Stimulated activated CD8-positive, alpha-beta memory T cell treated with anti-CD3 and anti-CD28 coated beads, Interleukin-2, amount 100 ng/mL, for 1 hour (primary cell): ENCODE measurements at places on chromosomes 3 and 15.

GRCh38 chr3:113428581-113428980, 12.7 kb downstream of the CFAP44 start:
- no peak for DNase-seq

GRCh38 chr3:102195198-102195948, 239.4 kb upstream of the ZPLD1 start:
- DNase-seq = no peak

- no peak for DNase-seq
Measured at GRCh38 chr3:52636673-52637072, 49.0 kb downstream of the PBRM1 start.

- no peak for DNase-seq
Measured at GRCh38 chr3:196662711-196663571, 23.4 kb downstream of the NRROS start.

DNA sequence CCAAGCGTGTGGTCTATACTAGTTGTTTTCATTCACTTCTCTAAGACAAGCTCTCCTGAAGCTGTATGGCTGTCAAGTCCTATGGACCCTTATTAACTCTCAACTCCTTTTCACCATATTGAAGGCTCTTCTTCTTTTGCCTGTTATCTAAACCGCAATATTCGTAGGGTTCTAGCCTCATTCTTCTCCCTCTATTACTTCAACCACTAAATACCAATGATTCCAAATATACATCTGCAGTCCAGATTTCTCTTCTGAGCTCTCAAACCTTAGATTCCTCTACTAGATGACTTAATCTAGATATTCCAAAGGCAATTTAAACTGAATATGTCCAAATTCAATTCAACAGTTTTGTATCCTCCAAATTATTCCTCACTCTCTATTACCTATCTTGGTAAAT, 24.6 kb downstream of the AQR start:
- no peak for DNase-seq

DNA sequence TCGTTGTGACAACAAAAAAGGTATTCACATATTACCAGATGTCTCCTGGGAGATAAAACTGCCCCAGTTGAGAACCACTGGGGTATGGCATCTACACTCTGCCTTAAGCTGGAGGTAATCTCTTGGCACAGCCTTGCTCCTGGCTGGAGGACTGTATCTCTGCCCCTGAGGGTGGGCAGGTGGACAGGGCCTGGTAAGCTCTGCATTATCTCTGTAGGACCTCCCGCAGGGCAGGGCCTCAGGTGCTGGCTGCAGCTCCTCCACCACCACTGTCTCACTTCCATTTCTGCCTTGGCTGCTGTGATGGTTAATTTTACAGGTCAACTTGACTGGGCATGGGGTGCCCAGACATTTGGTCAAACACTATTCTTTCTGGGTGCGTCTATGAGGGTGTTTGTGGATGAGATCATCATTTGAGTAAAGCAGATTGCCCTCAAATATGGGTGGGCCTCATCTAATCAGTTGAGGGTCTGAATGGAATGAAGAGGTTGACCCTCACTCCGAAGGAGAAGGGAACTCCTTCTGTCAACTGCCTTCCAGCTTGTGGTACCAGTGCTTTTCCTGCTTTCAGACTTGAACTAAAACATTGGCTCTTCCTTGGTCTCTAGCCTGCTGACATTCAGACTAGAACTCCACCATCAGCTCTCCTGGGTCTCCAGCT, 9.8 kb upstream of the RHCG start:
- DNase-seq = no peak

DNA sequence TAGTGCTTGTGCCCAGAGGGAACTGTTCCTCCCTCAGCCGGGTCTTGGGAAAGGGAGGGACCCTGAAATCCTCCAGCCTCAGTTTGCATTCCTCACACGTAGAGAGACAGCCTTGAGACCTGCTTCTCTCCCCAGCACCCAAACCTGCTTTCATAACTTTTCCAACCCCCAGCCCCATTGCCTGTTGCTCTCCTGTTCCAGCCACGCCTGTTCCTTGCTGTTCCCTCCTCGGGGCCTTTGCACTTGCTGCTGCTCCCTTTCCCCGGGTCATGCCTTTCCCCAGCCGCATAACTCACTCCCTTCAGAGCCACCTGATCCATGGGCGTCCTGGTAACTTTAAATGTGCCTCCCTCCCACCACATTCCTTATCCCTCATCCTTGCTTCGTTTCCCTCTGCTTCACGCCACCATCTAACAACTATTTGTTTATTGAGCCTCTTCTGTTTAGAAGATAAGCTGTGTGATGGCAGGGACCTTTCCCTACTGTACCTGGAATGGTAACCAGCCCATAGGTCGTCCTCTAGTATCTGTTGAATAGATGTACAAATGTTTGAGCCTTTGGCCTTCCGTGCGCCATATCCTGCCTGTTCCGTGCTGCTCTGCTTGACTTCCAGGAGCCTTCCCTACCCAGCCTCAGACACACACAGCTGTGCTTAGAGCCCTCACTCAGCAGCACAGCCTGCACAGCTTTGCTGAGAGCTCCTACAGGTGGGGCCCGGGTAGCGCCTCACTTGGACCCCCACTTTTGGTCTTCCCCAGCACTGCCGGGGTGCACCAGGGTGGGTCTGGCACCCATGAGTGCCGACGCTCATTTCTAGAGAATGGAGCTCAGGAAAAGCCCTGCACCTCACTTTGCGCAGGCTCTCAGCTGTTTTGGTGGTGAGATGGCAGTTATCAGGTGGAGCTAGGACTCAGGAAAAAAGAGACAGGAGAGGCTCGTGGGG, 60.2 kb downstream of the SCN5A start:
- DNase-seq = no peak

- no peak for DNase-seq
Measured at GRCh38 chr3:13316603-13317002, 103.5 kb downstream of the NUP210 start.

DNA sequence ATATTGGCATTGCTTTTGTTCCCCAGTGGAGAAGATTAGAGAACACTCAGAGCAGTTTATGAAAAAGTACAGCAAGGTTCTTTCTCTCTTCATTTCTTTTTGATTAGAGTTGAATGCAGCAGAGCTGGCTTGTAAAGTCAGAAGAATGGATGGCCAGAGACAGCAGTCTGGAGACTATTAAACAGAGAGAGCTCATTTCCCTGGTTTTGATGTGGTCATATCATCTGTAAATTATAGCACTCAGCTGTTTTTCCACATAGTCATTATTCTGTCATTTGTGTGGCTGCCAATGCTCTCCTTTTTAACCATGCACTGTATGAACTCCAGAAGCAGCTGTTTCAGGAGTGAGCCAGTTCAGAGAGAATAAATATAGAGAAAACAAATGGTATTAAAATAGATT, 177.4 kb upstream of the CRBN start:
- DNase-seq = no peak

DNA sequence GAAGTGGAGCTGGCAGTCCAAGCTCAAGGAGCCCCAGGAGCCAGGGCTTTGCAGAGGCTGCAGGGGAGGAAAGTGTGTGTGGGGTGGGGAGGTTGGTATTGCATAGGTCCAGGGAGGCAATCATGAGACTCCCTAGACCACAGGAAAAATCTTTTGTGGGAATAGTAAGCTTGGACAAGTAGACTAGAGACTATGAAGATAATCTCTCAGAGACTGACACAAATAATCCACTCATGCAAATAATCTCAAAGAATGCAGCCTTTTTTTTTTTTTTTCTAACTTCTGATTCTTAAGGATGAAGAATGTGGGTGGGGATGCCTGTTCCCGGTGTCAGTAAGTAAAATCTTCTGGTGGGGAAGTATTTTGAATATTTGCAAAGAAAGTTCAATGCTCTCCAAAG, 113.7 kb downstream of the GREM1 start:
- DNase-seq = no peak

GRCh38 chr3:146783446-146783845, 178.3 kb upstream of the PLSCR5 start:
- no peak for DNase-seq

- no peak for DNase-seq
Measured at GRCh38 chr15:95341686-95342085, 988.8 kb upstream of the NR2F2 start.

DNA sequence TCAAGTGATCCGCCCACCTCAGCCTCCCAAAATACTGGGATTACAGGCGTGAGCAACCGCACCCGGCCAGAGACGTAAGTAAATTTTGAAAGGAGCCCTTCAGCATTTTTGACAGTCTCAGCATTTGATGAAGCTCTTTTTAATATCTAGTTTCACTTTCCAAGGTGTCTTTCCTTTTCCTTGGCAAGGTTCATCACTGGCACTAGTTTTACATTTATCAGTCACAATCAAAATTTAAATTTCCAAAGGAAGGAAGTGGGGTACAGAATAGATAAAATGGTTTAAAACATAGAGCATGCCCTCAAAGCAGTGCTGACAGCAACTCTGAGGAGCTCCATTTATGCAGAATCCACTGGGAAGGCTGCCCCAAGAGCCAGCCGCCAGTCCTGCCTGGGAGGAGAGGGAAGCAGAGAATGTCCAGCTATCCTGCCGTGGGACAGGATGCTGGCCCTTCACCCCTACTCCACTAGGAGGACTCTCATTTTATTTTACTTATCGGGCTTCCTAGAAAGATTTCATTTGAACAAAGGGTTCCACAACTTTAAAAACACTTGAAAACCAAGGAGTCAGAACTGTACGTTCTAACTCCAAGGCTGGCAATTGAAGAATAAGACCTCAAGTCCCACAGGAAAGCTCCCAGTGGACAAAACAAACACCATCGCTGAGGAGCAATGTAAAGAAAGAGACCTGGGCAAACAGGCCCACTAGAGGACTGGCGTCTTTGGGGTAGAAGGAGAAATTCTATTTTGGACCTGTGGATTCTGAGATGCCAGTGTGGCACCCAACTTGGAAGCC, 9.9 kb downstream of the SFMBT1 start:
- DNase-seq = no peak
